Astrocyte (in vitro differentiated cells and primary cell): ENCODE measurements at places on chromosomes 7 and 10. TPM values are rescaled to one million over a fixed set of nuclear protein-coding genes. Genes with fewer than 3 reads are reported as not detected.

DNA sequence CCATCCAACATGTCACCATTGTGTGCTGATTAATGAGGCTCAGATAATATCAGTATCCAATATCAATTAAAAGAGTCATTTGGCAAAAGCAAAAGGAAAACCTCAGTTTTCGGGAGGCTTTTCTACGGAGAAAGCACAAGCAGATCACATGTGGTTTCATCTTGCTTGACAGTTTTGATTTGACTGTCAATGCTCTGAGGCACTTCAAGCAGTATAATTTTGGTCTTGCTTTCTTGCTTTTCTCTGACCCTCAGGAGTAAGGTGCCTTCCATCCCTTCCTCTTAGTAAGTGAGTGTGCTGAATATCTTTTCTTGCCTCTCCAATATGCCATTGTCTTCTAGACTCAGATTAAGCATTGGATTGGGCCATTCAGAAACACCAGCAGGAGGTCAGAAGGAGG lies 115.5 kb upstream of the CALCR start:
- no peak for DNase-seq

Gene GDF2
- not detected in 2 replicates for total RNA-seq

DNA sequence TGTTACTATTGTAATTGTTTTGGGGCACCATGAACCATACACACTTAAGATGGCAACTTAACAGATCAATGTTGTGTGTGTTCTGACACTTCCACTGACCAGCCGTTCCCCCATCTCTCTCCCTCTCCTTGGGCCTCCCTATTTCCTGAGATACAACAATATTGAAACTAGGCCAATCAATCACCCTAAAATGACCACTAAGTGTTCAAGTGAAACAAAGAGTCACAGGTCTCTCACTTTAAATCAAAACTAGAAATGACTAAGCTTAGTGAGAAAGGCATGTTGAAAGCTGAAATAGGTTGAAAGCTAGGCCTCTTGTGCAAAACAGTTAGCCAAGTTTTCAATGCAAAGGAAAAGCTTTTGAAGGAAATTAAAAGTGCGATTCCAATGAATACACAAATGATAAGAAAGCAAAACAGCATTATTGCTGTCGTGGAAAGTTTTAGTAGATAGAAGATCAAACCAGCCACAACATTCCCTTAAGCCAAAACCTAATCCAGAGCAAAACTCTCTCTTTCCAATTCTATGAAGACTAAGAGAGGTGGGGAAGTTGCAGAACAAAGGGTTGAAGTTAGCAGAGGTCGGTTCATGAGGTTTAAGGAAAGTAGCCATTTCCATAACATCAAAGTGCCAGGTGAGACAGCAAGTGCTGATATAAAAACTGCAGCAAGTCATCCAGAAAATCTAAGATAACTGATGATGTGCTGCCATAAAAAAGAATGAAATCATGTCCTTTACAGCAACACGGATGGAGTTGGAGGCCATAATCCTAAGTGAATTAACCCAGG lies 90.6 kb downstream of the MTPN start:
- DNase-seq: no peak

- DNase-seq: no peak
These were observed 80.8 kb downstream of the PIP4K2A start for GRCh38 chr10:22633528-22633927.

DNA sequence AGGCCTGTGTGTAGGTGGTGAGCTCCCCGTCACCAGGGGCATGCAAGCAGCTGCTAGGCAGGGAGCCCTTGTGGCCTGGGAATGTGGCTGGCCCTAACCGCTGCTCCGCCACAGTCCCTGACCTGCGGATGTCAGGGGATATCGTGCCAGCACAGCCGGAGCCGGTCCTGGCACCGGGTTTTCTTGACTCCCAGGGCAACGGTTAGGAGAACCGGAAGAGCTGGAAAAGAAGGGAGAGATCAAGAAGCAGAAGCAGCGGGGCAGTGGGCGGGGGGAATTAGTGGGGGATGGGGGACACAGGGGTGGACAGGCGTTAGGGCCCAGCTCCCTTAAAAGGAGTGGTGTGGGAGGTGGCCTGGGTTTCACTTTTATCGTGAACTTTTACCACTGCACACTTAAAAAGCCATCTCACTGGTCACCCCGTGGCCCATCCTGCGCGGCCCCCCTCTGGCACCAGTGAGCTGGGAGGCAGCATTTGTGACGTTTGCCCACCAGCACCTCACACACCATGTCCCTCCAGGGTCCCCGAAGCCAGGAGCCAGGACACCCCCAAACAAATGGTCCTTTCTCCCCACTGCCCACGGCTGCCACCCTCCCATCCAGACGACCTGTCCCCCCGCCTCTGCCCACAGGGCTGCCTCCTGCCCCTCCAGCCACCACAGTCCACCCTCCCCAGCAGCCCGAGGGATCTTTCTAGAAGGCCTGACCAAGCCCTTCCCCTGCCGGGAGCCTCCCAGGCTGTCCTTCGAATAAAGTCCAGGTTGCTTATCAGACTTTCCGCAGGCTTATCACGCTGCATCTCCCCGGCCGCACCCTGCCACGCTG lies 1.8 kb upstream of the MICALL2 start:
- peak; percentile 32 for DNase-seq

Gene CCZ1
- total RNA-seq: 67.7 and 69.2 TPM in 2 replicates

Gene EPO
- total RNA-seq: not detected in 2 replicates

- no peak for DNase-seq
These were observed 8.1 kb downstream of the ADAP1 start for GRCh38 chr7:946256-946996.

DNA sequence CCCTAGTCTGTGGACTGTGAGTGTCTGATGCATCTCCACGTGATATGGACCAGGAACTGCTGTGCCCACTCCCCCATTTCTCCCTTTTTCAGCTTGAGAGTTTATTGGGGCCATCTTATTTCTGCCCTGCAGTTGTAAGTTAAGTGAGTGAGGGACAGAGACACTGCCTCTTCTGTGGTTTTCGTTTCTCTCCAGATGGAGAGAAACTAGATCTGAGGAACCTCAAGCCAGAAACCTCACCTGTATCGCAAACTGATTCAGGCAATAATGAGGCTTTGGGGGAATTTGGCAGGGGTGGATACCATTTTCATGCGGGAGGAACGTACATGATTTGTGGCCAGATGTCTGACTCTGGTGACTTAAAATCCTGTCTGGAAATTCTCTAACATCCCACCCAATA lies 641.7 kb downstream of the TNS3 start:
- no peak for DNase-seq

Gene MRPL32
- total RNA-seq: 64.4 and 71.2 TPM in 2 replicates

DNA sequence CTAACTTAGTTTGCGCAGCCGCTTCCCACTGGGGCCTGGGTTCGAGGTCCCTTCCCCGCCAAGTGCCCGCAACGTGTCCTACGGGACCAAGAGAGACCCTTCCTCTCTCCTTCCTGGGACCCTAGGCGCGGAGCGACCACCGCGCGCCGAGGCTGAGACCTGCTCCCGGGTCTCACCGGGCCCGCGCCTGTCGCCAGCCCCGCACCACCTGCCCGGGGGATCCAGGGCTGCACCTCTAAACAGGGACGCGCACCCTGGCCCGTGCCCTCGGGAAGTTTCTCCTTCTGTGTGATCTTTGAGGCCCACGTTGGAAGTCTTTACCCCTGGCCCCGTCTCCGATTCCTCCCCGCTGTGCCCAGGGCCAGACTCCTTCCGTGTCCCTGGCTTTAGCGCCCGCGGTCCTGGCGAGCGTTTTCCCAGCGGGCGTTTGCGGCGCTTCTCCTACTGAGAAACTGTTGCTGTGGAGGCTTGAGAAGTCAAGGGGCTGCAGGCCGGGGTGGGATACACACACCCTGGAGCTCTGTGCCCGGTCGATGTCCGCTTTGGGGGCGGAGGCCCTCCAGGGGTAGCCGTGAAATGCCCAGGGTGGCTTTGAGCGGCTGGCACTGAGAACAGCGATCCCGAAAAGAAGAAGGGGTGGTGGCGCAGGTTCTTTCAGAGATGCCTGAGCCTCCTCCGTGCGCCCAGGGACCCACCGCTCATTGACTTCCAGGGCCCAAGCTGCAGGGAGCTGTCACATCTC lies 575 bp downstream of the PLPP4 start:
- no peak for DNase-seq

Gene TUBAL3
- total RNA-seq: not detected in 2 replicates

DNA sequence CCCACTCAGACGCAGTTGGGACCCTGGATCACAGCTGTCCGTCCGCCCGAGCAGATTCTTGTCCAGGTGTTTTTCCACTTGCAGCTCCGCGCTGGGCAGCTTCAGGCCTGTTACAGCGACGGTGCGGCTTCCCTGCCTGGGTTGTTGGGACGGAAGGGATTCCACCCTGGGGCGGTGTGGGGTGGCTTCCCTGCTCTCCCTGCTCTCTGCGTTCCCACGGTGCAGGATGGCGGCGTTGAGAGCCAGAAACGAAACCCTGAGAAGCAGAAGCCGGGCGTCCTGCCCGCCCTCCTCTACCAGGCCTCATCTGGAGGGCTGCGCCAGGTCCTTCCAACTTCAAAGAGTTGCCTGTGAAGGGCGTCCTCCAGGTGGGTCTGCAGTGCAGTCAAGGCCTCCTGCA lies 194.4 kb downstream of the ADARB2 start:
- DNase-seq: no peak

Gene CTBP2
- total RNA-seq: 101 and 109 TPM in 2 replicates

DNA sequence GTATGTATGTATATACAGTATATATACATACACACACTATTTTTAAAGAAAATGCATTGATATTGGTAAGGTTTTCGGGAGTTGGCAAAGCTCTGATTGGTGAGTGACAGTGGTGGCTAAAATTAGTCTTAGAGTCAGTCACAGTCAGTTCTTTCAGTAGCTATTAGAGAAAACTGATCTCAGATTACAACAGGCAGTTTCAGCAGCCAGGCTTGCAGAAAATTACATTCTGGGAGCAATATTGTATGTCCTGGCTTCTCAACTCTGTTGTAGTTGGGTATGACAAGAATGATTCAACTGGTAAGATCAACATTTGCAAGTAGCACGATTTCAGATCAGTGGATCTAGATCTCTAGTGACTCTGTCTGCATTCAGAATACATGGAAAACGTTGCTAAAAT lies 897.9 kb upstream of the AUTS2 start:
- DNase-seq: peak; percentile 59

Gene VOPP1
- 111 and 133 TPM in 2 replicates for total RNA-seq

- DNase-seq: no peak
These were observed 58.6 kb upstream of the SLC26A5 start for GRCh38 chr7:103504505-103505135.

DNA sequence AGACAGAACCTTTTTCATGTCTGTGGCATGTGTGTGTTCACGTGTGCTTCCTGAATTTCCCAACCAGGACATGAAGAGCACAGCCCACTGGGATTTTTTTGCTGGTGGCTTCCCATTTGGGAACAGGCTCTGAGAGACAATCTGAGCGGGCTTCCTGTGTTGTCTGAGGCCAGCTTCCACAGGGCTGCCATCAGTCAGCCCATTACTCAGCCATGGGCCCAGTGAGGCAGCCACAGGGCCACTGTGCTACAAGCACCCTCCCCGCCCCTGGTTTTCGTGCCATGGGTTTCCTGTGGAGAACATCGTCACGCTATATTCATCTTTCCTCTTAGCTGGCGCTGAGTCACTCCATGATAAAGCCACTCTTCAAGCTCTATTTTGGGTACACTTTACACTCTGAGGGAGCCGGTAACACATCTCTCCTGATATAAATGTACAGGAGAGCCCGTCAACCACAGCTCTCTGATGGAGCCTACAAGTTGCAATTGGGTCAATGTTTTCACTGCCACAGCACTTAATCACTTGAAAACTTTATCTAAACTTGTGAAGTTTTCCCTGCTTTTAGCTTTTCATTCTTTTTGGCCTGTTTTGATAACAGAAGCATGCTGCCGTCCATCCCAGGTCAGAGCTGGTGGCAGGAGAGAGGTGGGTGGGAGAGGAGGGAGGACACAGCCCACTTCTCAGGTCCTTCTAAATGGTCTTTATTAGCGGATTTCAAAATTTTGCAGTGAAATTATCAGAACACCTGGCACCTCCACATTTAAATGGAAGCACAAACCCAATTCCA lies 96.9 kb downstream of the HIPK2 start:
- peak; percentile 98 for DNase-seq

Gene ARMH3
- total RNA-seq: 20.0 and 22.6 TPM in 2 replicates

Gene PANK1
- total RNA-seq: 7.2 and 7.9 TPM in 2 replicates

Gene ADARB2
- 0.17 and 0.18 TPM in 2 replicates for total RNA-seq

DNA sequence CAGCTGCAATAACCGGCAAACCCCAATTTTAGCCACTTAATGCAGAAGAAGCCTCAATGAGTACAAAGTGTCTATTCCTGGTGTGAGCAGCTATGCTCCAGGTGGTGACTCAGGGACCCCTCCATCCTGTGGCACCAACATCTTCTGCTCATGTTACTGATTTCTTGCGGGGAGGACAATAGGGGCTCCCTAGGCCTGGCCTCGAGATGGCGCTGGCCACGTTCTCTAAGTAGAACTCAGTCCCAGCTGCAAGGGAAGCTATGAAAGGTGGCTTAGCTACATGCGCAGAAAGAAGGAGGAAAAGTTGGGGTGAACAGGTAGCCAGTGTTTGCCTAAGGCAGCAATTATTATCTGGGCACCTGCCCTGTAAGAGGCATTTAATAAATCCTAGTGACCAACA lies 6.6 kb downstream of the GJD4 start:
- no peak for DNase-seq

DNA sequence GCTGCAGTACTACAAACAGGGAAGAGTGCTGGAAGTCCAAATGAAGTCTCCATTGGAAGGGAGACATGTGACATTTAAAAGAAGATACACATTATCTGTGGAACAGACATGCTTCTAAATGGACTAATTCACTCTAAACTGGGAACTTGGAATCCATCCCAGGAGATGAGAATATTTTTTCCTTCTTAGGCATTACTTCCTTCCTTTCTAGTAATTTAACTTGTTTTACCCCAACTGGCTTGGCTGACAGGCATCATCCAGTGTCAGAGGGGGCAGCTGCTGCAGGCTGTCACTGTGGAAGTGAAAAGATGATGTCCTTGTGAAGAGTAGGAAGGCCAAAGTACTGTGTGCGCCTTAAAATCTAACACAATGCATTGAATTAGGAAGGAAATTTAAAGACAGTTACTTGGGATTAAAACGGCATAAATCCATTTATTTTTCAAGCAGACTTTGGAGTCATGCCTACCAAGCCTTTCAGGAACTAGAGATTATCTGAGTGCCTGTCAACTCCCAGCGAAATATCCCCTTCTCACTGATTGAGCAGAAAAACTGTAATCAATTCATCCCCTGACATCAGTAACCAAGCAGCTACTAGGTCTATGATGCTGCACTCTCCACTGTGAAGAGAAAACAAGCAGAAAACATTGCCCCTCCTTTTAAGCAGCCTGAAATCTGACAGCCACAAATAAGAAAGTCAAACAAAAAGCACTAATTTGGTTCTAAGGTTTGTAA lies 161.2 kb downstream of the DGKI start:
- no peak for DNase-seq

DNA sequence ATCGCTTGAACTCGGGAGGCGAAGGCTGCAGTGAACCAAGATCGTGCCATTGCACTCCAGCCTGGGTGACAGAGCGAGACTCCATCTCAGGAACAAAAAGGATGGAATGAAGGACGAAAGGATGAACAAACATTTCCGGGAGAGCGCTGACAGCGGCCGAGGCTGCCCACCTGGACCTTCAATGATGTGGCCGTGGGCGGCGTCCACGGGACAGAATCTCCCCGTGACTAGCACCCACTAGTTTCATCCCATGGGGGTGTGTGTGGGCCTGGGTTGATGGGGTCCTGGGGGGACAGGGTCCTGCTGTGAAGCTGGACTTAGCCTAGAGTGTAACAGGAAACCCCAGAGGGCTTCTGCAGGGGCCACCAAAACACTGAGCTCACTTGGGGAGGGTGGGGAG lies 32.8 kb downstream of the MICALL2 start:
- DNase-seq: no peak

Gene GCK
- total RNA-seq: 0.24 TPM in 1 of 2 replicates, not detected in the other

Gene TMEM196
- total RNA-seq: not detected in 2 replicates
